ENCODE measurements at places on chromosomes 13 and 19. TPM values are rescaled to one million over a fixed set of nuclear protein-coding genes. Genes with fewer than 3 reads are reported as not detected.

The LILRA1 gene
- 1.4 TPM for total RNA-seq

The VAV1 gene
- 20.1 TPM for total RNA-seq

The DCT gene
- total RNA-seq = 0.54 TPM

The TMC4 gene
- 1.2 TPM for total RNA-seq

The ILF3 gene
- total RNA-seq = 190 TPM

The ASPDH gene
- total RNA-seq = not detected

The CYP2A6 gene
- not detected for total RNA-seq

The ATCAY gene
- total RNA-seq = not detected

The TINCR gene
- total RNA-seq = 0.96 TPM

The ZSCAN4 gene
- not detected for total RNA-seq

The IL17D gene
- 9.2 TPM for total RNA-seq

The LILRB1 gene
- 7.7 TPM for total RNA-seq

The TSPAN16 gene
- total RNA-seq = not detected

The ZNF570 gene
- 8.8 TPM for total RNA-seq

The SKA3 gene
- total RNA-seq = 2.3 TPM

The ZNF730 gene
- total RNA-seq = 0.84 TPM

The CYP2F1 gene
- not detected for total RNA-seq

The ZNF433 gene
- total RNA-seq = 5.1 TPM
